ENCODE measurements at places on chromosomes 1 and 21.

- no peak for ATAC-seq
Observed at GRCh38 chr1:204345438-204345841, 14.3 kb downstream of the PLEKHA6 start.

DNA sequence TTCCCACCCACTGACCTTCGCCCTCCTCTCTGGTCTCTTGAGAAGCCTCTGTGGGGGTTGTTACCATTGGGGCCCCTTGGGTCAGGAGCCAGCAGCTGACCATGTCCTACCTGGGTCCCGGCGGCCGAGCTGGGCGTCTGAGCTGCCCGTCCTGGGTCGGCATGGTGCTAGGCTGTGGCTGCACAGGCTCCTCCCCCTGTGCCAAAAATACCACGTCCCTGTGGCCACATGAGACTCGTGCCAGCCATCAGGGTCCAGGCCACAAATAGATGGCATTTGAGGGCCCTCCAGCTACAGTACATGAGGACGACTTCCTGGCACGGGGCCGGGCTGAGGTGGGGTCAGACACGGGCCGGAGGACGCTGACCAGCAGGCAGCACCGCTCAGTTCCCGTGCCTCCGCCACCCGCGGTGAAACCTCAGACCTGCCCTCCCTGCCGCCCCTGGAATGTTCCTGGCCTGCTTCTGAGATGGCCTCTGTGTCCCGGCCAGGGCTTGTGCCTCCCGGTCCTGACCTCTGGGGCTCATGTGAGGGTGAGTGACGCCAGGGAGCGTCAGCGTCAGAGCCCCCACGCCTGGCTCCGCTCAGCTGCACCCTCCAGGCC, at the start of gene PERM1:
TSS of gene PERM1 (minus strand) at position 139 of the 604 bp plus-strand sequence. CDS start 1,064 bp downstream, outside the sequence.
- ATAC-seq: no peak

DNA sequence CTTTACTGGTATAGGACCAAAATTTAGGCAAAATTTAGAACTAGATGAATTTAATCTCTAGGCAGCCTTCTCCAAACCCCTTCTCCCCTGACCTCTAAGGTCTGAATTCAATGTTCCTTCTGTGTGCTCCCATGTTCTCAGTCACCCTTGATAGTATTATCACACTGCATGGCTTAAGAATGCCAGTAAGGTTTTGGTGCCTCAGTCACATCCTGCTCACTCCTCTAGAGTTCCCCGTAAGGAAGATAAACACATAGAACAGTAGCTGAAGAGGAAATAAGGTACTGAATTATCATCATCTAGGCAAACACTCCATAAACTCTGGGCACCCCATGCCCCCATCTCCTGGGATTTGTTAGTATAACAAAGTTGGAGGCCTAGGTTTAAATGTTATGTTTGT, 18.2 kb downstream of the PRRX1 start:
- no peak for ATAC-seq

GRCh38 chr1:33379631-33380354, 51.1 kb downstream of the PHC2 start:
- ATAC-seq: no peak

DNA sequence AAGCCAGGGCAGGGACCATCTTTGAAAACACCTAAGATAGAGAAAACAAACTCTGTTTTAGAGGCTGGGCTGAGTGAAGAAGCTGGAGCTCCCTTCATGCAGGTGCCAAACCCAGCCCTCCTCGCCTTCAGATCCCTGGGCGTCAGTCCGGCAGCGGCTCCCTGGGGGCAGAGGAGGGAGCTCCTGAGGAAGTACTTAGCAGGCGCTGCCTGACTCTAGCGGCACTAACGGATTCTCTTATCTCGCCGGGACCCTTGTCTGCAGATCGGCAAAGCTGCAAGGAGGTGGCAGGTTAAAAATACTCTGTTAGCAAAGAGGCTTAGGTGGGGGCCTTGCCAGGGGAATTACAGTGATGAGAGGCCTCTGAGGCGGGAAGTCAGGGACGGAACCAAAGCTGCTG, 79.6 kb downstream of the PLXNA2 start:
- ATAC-seq: no peak

DNA sequence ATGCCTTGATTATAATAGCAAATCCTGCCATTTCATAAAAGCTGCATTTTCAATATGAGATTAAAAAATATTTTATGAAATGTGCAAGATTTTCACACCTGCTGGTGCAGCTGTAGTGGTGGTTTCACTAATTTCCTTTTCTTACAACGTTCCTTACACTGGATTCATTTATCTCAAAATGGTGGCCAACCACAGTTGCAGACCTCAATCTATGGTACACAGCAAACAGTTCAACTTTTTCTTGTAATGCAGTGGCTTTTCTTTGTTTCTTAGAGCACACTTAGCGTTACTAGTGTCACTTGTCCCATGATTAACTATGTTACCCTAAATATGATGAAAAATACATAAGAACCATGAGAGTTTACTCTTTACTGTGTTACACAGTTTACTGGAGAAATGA, 32.7 kb downstream of the FCER1A start:
- ATAC-seq: no peak

GRCh38 chr1:232062967-232063366, 436.4 kb downstream of the DISC1 start:
- no peak for ATAC-seq

DNA sequence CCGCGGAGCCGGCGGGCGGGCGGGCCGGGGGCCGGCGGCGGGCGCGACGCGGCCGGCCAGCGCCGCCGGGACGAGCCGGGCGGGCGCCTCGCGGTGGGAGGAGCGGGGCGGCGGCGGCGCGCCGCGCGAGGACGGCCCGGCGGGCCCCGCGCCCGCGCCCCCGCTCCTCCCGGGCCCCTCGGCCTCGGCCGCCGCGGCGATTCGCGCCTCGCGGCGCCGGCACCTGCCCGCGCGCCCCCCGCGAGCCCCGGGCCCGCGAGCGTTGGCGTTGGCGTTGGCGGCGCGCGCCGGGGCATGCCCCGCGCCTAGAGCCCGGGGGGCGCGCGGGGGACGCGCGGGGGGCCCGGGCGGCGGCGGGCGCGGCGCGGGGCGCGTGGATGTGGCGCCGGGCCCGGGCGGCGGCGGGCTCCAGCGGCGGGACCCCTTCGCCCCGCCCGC, at the start of gene SKI:
TSS of gene SKI (plus strand) at position 163 of the 438 bp plus-strand sequence. CDS start 448 bp downstream, outside the sequence.
- ATAC-seq: no peak

GRCh38 chr1:12626888-12627287, 8.9 kb upstream of the DHRS3 start:
- no peak for ATAC-seq

GRCh38 chr1:58983633-58984245, 199.9 kb upstream of the JUN start:
- ATAC-seq: no peak

DNA sequence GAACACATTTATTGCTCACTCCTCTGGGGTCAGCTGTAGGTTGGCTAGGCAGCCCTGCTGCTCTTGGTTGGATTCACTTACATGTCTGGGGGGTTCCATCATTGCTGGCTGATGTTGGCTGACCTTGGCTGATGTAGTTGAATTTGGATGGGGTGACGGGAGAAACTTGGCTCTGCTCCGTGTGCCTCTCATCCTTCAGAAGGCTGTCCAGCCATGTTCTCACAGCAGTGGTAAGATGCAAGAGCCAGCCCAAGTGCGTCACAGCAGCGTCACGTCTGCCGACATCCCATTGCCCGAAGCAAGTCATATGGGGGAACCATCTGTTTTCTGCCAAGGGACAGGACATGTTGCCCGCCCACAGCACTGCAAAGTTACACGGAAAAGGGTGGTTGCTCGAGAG, 613.5 kb downstream of the MATN1 start:
- ATAC-seq: no peak

GRCh38 chr1:67953301-67953700, 97.1 kb downstream of the DIRAS3 start:
- ATAC-seq: no peak

DNA sequence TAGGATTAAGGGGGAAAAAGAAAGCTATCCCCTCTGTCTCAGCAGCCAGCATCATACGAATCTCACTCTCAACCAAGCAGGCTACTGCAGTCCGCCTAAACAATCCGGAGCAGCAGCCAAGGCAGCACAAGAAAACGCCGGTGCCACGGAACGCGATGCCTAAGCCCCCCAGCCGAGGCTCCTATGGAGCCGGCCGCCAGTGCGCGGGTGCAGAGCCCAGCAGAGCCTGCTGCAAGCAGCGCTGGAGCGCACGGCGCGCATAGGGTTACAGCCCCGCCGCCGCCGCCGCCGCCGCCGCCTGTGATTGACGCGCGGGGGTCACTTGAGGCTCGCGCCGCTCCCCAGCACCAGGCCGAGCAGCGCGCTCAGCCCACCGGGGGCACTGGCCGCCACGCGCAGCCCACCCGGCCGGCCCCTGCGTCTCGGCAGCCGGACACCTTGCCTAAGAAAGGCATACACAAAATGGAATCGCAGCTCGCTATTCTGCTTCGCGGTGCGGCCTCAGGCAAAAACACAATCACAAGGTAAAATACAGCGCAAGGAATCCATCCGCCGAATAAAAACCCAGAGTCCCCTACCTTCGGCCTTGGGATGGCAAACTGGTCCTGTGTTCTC, 780 bp downstream of the HIVEP3 start:
- peak; percentile 18 for ATAC-seq

DNA sequence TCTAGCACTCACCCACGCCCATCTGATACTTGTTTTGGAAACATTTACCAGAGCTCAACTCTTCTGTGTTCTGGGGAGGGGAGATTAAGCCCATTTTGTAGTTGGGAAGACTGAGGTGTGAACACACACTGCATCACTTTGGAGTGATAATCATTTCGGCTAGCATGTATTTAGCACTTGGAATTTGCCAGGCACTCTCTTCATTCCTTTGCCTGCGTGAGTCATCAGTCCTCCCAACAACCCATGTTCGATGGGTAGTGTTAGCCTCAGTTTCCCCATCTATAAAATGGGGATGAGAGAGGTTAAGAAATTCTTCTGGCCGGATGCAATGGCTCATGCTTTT, 182.8 kb upstream of the TMEM51 start:
- ATAC-seq: no peak

DNA sequence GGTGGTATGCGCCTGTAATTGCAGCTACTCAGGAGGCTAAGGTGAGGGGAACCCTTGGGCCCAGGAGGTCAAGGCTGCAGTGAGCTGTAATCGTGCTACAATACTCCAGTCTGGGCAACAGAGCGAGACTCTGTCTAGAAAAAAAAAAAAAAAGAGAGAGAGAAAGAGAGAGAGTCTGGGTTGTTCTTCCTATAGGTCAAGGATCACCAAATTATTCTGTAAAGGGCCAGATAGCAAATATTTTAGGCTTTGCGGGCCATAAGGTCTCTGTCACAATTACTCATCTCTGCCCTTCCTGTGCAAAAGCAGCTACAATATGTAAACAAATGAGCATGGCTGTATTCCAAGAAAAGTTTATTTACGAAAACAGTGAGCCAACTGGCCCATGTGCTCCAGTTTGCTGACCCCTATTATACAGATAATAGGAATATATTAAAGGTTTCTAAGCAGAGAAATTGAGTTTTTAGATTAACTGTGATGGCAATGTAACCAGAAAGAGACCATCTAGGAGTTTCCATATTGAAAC, 2.1 kb downstream of the SASS6 start:
- ATAC-seq: no peak

DNA sequence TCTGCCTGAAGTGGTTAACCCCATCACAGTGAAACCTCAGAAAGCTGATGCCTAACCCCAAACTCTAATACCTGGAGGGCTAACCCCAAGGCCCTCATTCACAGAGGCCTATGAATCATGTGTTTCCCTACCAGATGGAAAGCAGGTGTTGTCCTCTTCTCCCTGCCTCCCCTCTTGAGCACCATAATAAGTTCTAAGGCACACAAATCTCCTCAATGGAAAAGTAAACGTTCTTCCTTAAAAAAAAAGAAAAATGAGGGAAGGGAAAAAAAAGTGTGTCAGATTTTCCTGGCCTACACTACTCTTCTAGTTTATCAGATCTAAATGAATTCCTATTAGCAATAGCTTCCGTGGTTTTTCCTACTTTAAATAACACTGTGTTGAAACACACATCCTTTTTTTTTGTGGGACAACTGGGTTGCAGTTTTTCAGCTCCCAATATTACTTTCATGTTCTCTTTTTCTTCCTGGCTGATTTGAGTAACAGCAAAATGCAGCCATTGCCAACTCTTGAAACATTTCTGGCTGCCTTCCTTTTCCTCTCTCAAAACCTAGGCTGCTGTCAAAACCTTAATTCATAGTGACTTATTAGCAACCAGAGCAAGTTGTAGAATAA, 43.2 kb downstream of the SLC44A3 start:
- no peak for ATAC-seq

GRCh38 chr1:30444401-30444800, 279.0 kb downstream of the MATN1 start:
- ATAC-seq: no peak

DNA sequence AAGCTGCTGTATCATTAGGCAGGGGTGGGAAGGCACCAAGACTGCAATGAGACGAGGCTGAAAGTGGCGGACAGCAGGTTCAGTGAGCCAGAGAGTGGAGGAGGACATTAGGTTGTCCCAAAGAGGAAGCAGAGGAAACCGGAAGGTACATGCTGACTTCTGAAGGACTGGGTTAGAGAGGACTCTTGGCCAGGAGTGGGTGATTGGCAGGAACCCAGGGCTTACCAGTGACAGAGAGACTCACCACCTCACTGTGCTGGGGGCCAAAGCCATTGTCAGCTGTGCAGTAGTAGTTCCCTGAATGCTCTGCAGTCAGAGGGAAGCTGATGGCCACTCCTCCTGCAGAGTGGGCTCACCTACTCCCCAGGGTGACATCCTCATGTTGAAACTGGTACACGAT, 41.9 kb upstream of the FCRL4 start:
- no peak for ATAC-seq

DNA sequence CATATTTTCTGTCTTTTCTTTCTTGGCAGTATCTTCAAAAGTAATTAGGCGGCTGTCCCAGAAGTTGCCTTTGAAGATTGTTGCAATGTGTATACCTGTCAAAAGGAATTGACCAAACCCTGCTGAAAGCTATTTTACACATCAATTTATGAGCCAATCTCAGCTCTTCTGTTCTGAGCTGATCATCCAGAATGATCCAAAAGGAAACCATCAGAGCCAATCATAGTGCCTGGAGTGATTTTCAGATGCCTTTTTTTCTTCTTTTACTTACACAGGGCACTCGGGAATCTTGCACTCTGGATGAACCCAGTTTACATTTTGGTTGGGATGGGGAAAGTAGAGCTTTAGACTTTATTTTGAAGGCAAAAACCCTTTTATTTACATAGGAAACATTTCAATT, 21.8 kb upstream of the APOBEC4 start:
- ATAC-seq: no peak

DNA sequence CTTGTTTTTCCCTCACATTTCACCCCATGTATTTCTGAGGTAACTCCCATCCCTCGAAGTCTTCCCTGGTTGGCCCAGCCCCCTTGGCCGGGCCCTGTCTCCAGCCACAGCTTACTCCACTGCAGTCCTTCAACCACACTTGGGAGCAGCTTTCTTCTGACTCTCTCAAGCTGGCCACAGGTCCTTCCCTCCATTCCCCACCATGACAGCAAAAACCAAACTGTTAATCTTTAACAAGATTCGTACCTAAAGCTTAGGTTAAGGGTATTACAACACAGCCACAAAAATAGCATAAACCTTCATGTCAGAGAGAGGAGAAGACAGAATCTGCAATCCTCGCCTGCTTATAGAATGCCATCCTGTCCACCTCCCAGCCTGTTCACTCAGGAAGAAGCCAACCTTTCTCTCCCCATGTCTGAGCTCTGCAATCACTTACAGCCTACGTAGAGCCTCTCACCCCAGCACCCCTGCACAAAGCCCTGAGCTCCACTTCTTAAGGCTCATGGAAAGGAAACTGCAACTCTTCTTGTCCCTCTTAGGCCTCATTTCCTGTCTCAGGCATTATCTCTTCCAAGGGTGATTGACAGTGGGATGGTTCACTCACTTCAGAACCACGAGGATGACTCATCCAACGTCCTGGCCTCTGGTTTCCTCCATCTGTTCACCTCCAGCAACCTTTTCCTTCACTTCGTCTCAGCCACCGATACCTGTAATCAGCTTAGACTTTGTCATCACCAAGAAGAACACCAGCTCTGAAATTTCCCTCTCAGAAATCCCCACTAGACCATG, 72.8 kb downstream of the CD2 start:
- ATAC-seq: peak; percentile 94

Data from activated CD4-positive, CD25-positive, alpha-beta regulatory T cell treated with anti-CD3 and anti-CD28 coated beads, Interleukin-2, amount 50 U/mL, for 24 hours (primary cell).